ENCODE measurements at places on chromosomes 2 and 18.

DNA sequence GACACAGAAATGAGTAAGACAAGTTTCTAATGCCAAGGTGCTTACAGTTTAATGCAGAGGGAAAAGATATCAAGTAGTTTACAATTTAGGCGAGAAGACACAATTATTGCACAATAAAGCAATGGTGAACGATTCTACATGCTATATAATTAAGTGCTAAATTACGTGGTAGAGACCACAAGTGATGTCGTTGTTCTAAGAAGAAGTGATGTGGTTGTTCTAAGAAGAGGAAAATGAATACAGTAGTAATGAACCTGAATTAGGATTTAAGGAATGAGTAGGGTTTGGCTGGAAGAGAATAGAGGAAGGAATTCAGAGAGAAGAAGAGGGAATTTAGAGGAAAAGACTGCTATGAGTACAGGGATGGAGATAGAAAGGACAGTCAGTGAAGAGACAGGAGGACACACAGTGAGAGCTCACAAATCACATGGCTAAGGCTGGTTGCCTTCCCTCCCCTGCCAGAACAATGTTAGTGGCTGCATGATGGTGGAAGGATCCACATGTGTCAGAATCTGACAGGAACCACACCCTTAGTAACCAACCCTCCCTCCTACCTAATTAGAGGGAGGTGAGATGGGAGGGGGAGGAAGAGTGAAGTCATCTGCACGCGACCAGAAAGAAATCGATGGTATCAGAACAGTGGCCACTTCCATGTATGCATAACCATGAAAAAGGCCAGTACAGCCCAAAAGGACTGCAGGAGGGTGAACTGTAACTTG lies 44.7 kb downstream of the M1AP start:
- no peak for DNase-seq

- DNase-seq = no peak
Observed at GRCh38 chr18:58015065-58015780, 28.8 kb upstream of the NEDD4L start.

DNA sequence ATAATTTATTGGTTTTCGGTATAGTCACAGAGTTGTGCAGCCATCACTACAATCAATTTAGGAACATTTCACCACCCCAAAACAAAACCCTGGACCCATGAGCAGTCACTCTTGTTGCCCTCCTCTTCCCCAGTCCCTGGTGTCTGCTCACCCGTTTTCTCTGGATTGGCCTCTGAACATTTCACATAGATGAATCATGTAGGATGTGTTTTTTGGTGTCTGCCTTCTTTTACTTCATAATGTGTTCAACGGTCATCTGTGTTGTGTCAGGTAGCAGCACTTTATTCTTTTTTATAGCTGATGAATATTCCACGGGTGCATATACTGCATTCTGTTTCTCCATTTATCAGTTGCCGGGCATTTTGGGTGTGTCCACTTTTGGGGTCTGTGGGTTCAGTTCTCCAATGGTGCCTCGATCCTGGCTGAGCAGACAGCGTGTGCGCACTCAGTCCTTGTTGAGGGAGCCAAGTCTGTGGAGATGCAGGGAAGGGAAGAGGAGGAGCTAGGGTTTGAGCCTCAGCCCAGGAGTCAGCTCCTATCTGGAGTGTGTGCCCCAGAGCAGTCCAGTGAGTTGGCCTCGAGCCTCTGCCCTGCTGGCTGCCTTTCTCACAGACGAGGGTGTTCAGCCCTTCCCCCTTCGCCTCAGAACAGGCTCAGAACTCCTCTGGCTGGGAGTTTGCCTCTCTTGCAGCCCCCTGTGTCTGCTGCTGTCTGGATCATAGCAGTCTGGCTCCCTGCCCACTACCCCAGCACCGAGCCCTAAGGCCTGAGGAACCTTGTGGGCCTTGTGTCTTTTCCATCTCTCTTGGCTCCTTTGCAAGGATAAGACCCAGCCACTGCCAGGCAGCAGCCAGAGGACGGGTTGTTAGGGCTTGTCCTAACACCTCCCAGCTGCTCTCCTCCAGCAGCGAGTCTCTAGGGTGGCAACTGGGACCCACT lies 18.0 kb downstream of the C2orf74 start:
- peak; percentile 22 for DNase-seq

DNA sequence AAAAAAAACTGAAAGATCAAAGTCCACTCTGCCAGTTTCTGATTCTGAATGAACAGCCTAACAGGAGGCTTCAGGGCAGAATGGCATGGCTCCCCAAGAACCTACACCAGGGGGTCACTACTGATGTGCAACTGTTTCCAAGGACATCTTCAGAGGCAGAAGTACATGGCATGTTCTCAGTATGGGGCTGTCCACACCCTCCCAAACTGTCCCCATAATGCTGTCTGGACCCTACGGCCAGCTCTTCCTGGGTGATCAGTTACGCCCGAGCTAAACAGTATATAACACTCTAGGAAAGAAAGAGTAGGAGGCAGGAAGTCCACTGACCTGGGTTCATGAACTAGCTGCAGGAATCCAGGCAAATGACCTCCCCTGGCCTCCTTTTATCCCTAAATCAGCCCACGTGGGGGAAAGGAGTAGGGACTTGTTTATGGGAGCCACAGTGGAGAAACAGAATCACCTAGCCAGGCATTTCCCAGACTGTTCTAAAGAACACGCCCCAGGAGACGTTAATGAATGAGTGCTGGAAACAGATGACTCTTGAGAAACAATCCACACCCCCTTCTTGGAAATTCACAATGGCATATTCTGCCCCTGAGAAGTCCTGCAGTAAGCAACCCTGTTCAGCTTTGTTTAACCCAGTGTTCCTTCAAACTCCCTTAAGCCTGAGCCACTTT lies 2.5 kb downstream of the TMBIM1 start:
- peak; percentile 67 for DNase-seq

- DNase-seq = no peak
Observed at GRCh38 chr2:173221132-173221695, 133.5 kb upstream of the CDCA7 start.

- DNase-seq = no peak
Observed at GRCh38 chr18:73352546-73352945, 484.8 kb upstream of the NETO1 start.

DNA sequence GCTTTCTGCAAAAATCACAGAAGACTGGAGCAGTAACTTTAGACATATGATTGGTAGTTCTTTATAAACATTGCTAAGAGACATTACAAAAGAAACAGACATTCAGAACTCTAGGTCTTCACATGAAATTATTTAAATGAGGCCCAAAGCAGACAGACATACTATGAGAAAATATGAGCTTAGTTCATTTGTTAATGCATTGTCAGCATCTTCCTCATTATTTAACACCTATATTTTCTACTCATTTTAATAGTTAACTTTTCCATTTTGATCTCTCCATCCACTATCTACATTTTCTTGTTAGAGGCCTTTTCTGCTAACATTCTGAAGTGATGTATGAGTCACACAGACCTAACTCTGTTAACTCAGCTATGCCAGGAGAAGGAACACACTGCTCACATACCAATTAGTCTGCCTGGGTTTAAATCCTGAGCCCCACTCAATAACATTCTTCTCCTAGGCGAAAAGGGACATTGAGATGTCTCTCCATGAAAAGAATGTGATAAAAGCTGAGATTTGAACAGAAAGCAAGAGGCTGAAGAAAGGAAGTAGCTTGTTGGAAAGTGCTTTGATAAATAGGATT lies 400.3 kb upstream of the PKDCC start:
- no peak for DNase-seq

DNA sequence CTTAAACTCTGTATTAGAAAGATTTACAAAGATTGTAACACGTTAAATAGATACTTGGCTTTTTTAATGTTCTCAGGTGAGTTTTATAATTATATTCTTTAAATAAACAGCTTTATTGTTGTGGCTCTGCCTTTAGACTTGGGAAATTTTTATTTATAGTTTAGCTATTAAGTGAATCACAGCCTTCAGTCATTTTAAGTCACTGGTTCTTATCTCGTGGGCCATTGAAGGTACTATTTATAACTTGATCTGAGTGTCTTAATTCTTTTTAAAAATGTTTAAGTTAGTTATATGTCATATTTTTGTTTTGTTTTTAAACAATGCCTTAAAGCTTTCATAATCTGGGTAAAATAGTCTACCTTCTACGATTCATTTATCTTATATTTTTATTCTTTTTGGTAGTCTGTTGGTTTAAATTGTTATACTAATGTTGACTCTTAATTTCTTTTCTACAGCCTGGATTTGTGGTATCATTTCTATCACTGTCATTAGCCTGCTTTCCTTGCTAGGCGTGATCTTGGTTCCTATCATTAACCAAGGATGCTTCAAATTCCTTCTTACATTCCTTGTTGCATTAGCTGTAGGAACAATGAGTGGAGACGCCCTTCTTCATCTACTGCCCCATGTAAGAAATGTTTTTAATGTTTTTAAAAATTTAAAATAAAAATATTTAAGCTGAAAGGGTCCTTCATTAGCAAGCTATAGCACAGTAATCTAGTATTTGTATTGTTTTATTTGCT lies 49.3 kb downstream of the SLC39A10 start:
- DNase-seq = no peak

DNA sequence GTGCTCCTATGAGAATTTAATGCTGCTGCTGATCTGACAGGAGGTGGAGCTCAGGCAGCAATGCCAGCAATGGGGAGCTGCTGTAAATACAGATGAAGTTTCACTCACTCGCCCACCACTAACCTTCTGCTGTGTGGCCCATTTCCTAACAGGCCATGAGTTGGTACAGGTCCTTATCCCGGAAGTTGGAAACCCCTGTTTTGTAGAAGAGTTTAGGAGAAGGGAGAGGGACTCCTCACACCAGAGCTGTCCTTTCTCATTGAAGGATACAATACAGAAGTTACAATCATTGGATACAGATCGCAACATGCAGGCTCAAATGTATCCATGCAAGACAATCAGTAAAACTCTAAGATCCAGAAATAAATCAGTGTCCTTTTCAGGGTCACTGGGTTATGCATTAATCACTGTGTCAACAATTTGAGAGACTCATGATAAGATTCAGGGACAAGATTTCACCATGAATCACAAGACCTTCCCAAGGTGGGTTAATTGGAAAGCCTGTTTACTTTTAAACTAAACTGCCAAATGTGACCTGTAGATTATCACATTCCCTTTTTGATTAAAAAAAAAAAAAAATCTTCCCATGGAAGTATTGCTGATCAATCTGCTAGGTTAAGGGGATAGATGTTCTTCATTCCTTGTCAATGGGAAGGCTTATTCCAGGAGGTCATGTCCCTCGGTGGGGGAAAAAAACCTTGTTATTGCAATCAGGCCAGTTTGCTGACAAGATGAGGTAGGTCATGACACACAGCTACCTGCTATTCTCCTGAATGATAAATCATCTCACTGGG lies 97.2 kb downstream of the SP100 start:
- peak; percentile 9 for DNase-seq

GRCh38 chr2:15784886-15785801 lies 155.2 kb upstream of the MYCN start:
- DNase-seq = no peak

GRCh38 chr2:13651684-13652131 lies 935.0 kb downstream of the TRIB2 start:
- DNase-seq = no peak

DNA sequence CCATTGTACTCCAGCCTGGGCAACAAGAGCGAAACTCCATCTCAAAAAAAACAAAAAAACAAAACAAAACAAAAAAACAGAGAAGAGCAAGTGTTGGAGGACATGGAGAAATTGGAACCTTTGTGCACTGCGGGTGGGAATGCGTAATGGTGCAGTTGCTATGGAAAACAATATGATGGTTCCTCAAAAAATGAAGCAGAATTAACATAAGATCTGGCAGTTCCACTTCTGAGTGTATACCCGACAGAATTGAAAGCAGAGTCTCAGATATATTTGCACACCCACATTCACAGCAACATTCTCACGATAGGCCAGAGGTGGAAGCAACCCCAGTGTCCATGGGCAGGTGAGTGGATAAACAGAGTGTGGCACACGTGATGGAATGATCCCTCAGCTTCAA lies 11.0 kb upstream of the RALB start:
- DNase-seq = no peak

DNA sequence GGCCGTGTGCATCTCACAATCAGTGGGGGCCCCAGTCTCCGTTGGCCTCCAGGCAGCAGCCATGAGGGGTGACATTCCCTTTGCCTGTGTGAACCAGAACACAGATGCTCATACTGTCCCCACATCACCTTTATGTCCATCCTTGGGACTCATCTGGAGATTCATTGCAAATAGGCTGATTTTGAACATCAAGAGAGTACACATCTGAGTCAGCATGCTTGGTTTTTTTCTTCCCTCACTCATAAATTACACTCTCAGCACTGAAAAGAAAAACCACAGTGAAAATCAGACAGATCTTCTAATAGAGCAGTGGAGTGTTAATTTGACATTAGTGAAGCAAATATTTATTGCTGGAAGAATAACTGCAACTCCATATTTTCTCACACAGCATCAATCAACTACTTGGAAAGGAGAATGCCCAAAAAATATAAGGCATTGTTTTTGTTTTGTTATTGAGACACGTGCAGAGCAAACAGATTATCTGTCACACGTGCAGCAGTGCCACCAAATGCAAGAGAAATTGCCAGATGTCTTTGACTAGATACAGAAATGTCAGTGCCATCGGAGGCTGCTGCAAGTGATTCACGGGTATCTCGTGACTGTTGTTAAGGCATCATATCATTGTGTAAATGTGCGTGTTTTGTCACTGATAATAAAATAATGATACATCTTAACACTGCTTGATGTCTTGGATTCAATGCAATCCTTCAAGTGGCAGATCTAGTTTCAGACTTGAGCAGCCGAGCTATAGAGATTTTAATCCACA lies 10.9 kb downstream of the APCDD1 start:
- no peak for DNase-seq

GRCh38 chr2:73870084-73870483 lies 22.7 kb upstream of the ACTG2 start:
- peak; percentile 16 for DNase-seq

- DNase-seq = no peak
Observed at GRCh38 chr2:109494351-109494750, 119.4 kb downstream of the SEPTIN10 start.

- peak; percentile 71 for DNase-seq
Observed at GRCh38 chr2:240434728-240435456, 571 bp upstream of the GPC1 start.

GRCh38 chr18:39661856-39662366 lies 2096.3 kb upstream of the CELF4 start:
- no peak for DNase-seq

DNA sequence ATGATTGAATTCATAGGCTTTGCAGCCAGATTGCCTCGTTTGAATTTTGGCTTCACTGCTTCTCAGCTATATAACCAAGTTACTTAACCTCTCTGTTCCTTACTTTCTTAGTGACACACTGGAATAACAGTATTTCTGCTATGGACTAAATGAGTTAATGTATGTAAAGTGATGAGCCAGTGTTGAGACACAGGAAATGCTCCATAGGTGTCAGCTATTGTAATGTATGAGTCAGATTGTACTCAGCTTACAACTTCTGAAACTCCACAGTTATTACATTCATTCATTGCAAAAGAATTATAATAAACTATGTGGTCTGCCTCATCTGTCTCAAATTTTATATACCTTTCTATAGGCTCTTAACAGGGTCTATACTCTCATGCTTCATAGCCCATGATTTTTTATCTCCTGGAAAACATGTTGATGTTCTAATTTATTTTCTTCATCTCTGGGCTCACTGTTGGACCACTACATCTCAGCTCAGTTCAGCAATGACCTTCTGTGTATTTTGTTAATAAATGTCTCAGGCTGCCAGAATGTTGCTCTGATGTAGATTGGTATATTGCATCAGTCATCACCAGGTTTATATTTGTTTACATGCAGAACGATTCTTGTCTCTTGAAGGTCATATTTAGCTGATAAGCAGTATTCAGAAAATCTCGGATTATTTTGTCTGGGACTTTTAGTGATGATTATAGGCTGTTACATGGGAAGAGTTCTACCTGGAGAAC lies 76.2 kb downstream of the MAP3K20 start:
- peak; percentile 48 for DNase-seq

- no peak for DNase-seq
Observed at GRCh38 chr18:36256094-36256493, 41.4 kb upstream of the FHOD3 start.
